ENCODE measurements at places on chromosomes 1 and 21.

GRCh38 chr1:29860056-29860455, 623.7 kb downstream of the PTPRU start:
- DNase-seq, result no peak

- no peak for DNase-seq
Observed at GRCh38 chr1:163346326-163346870, 24.6 kb downstream of the NUF2 start.

DNA sequence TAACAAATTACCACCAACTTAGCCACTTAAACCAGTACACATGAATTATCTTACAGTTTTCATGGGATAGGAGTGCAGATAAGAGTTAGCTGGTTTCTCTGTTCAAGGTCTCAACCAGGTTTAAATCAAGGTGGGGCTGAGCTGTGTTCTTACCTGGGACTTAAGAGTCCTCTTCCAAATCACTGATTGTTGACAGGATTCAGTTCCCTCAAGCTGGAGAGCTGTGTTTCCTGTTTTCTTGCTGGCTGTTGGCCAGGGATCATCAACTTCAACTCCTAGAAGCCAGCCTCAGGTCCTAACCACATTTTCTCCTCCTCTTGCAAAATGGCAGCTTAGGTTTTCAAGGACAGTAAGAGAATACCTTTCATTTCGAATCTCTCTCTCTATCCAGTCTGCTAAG, 123.8 kb upstream of the CHRM3 start:
- no peak for DNase-seq

- no peak for DNase-seq
Observed at GRCh38 chr1:197277166-197277565, 9.1 kb downstream of the CRB1 start.

DNA sequence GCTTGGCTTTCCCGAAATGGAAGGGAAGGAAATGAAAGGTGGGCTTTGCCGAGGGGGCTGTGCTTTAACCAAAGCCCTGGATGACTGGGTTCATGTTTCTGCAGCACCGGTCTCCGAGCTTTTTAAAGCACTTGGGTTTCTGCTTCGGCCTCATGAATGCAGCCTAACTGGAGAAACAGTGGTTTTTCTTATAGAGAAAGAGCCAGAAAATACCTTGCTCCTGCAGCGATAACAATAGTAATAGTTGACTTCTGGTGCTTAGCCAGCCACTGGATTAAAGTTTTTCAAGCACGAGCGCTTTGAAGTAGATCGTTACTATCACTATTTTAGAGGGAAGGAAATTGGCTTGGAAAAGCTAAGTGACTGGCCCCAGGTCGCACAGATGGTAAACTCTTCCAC, 500 bp upstream of the DOCK7 start:
- DNase-seq, result no peak

DNA sequence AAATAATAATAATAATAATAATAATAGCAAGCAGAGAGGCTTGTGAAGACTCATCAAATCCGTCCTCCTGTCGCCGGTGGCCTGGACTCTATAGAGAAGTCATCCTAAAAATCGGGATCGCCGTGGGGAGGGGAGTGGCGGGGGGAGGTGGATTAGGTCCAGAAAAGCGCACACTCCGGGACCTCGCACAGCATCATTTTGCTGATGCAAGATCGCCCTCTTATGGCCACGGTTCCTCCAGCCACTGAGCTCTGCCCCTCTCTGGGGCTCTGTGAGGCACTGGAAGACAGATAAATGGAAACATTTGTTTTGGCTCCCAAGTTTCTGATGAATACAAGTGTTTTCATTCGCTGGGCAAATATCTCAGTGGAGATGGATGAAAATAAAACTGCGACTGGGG, 612.0 kb downstream of the MATN1 start:
- no peak for DNase-seq

DNA sequence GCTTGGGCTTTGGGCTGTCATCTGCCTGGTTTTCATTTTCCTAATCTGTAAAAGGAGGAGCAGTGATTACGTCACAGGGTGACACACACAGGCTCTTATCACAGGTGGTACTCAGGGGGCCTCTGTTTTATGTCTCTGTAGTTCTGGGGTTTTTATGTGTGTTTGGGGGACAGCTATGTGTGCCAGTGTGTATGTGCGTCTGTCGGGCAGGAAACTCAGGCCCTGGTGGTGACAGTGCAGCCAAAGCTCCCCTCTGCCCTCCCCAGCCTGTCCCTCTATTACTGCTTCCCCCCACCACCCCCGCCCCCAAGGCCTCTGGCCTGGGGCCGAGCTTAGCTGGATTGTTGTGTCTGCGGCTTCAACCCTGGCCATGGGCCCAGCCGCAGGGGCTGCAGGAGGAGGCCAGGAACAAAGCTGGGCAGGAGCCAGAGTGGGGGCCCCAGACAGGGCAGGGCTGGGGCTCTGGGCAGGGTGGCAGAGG, 13.3 kb downstream of the MFAP2 start:
- no peak for DNase-seq

DNA sequence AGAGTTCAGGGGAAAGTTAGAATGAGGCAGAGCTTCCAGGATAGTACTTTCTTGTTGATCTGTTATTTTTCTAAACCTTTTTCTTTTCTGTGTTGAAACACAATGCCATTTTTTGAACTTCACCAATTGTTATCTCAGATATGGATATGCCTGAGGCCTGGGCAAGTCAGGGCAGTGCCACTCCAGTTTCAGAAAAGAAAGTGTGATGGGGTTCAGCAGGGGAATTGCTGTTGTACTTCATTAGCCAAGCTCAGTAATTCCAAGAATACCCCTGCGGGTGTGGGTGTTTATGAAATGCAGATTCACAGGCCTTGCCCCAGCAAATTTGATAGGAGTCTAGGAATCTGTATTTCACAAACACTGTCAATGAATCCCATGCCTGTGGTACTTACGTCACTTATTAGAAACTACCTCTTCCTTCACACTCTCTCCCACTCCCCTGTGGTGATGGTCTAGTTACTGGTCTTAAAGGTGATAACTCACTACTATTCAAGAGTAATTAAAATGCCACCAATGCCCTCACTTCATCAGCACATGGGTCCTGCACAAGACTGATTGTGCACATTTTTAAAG, 142.3 kb downstream of the PBX1 start:
- DNase-seq, result no peak

DNA sequence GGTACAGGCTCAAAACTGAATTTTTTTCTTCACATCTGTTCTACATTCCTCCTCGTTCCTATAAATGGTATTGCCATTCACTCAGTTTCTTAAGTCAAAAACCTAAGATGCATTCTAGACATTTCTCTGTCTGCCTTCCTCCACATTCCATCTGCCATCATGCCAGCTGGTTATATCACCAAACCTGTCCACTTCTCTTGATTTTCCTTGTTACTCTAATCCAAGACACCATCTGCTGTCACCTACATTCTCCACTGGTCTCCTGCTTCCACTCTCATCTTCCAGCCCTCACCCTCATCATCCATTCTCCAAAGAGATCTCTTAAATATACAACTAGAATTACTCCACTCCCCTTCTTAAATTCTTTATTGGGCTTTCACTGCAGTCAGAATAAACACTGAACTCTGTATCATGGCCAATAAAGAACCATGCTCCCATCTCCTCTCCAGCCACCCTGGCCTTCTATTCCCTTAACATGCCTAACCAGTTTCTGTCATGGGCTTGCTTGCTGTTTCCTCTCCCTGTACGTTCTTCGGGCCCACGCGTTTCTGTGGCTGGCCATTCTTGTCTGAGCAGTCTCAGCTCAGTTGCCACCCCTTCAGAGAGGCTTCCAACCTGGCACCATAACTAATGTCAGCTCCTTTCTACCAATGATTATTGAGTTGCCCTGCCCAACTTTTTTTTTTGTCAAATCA, 278.3 kb downstream of the ST6GALNAC3 start:
- DNase-seq, result no peak

- DNase-seq, result no peak
Observed at GRCh38 chr21:26967062-26967913, at the start of gene ADAMTS5. TSS of gene ADAMTS5 (minus strand) at chr21:26967088. CDS start at chr21:26966391, 697 bp downstream.

DNA sequence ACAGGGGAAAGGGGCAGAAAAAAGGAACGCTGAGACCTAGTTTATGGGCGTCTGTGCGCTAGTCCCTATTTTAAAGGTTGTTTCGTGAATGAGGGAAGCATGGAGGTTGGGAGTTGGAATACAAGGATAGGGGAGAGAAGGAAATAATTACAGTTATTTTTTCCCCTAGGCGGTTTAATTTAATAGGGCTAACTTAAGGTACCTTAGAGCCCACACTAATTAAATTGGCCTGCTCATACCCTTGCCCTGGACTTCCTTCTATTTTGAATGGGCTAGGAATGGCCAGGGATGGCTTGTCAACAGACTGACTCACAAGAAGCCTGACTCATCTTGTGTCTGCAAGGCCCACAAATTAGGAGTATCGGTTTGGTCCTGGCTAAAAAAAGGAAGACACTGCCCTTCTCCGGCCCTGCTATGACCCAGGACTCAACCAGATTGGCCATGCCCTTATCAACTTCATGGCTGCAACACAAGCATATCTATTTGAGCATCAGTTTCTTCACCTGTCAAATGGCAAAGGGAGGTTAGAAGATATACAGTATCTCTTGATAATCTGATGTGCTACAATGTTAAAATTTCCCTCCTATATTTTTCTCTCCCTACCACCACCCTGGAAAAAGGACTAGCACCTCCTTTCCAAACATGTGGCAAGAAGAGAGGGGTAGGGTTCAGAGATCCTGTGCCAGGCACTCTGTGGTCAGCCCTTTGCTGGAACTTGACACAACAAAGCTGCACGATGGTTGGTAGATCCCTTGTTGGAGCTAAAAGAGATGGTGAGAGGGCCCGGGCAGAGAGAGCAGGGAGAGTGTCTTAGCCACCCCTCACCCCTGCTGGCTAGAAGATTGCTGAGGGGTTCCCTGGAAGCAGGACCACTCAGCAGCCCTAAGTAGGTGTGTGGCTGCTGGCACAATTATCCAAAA, 2.2 kb upstream of the SSBP3 start:
- DNase-seq, result no peak

- no peak for DNase-seq
Observed at GRCh38 chr1:6824665-6825368, 39.6 kb downstream of the CAMTA1 start.

- no peak for DNase-seq
Observed at GRCh38 chr1:47814612-47815395, 182.4 kb downstream of the TRABD2B start.

GRCh38 chr1:244074559-244075171, 23.6 kb downstream of the ZBTB18 start:
- peak; percentile 76 for DNase-seq

- DNase-seq, result no peak
Observed at GRCh38 chr1:73626326-73626725, 571.6 kb downstream of the LRRIQ3 start.

GRCh38 chr21:39845571-39846130, 21.6 kb upstream of the PCP4 start:
- DNase-seq, result no peak

DNA sequence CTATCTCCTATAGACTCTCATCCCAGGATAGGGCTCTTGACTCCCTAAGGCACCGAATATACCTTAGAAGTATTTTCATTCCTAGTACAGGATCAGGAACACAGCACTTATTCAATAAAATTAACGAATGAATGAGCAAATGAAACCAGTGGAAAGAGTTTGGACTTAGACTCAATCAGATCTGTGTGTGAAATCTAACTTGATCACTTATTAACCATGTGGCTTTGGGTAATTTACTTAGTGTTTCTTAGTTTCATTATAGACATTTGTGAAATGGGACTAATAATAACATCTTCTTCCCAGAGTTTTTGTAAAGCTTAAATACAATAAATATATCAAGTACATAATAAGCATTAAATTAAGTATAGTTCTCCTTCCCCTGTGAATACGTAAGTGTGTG, 230.1 kb downstream of the ADGRL2 start:
- DNase-seq, result no peak

DNA sequence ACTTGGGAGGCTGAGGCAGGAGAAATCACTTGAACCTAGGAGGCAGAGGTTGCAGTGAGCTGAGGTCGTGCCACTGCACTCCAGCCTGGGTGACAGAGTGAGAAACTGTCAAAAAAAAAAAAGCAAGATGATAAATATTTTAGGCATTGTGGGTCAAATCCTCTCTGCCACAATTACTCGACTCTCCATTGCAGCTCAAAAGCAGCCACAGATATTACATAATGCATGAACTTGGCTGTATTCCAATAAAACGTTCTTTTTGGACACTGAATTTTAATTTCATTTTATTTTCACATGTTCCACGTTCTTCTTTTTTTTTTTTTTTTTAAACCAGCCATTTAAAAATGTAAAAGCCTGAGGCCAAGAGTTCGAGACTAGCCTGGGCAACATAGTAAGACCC, 69.4 kb downstream of the TCP10L start:
- DNase-seq, result no peak

GRCh38 chr1:162704673-162705424, 72.6 kb downstream of the DDR2 start:
- no peak for DNase-seq

GRCh38 chr1:89972024-89972423, 22.9 kb upstream of the ZNF326 start:
- no peak for DNase-seq

- DNase-seq, result no peak
Observed at GRCh38 chr21:36415375-36415774, 30.2 kb downstream of the CHAF1B start.

DNA sequence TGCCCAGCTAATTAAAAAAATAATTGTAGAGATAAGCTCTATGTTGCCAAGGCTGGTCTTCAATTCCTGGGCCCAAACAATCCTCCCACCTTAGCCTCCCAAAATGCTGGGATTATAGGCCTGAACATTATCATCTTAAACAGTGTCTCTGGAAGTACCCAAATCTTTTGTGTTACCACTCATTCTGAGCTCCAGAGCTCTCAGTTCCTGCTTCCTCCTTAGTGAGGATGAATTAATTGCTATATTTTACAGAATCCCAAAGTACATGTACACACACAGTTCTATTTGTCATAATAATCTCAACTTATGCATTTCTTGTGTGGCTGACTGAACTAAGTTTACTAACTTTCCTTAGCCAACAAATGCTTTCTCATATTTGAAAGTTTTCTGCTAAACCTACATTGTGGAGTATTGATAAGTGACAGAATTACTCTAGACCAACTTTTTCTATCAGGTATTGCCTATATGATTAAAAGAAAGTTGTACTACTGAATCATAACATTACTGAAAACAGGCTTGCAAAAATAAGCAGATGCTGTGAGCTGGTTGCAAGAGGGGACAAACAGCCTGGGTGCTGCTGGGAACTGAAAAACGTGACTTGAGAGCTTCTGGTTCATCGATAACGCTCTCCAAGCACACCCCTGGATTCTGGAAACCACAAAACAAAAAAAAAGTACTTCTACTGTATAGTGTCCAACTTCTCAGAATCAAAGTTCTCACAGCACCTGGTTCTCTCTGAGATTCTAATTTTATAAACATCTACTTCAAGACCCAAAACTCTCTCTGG, 15.3 kb downstream of the VAV3 start:
- no peak for DNase-seq

- DNase-seq, result no peak
Observed at GRCh38 chr1:180528868-180529470, 26.6 kb upstream of the ACBD6 start.

DNA sequence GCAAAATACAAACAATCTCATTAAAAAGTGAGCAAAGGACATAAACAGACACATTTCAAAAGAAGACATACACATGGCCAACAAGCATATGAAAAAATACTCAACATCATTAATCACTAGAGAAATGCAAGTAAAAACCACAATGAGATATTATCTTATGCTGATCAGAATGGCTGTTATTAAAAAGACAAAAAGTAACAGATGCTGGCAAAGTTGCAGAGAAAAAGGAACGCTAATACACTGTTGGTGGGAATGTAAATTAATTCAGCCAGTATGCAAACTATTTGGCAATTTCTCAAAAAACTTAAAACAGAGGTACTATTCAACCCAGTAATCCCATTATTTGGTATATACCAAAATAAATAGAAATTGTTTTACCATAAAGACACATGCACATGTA, 32.2 kb upstream of the TNFSF18 start:
- no peak for DNase-seq
